ENCODE measurements at places on chromosomes 1 and 21.
A peak's percentile ranks its signal among the peaks of the same experiment; 100 is the strongest.

DNA sequence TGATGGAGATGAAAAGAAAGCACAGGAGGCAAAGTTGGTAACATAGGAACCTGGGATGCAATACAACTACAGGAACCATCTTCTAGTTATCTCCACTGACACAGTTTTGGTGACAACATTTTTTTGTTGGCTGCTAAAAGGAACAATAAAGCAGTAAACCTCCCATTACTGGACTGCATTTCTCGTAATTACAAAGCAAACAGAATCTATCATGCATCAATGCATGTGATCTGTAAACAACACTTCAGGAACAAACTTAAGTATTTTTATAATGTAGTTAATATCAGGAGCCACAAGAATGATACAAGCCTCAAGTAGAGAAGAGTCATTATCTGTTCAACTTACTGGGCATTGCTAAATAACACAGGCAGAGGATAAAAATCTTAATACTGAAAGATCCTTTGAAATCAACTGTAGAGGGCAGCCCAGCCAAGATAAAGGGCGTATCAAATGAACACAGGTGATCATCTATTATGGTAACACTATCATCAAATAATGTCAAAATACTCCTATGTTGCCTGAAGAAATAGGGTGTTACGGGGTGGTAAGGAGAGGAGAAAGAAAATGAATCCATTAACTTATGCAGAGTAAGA lies 193.3 kb downstream of the EIF4G3 start:
- no peak for DNase-seq

DNA sequence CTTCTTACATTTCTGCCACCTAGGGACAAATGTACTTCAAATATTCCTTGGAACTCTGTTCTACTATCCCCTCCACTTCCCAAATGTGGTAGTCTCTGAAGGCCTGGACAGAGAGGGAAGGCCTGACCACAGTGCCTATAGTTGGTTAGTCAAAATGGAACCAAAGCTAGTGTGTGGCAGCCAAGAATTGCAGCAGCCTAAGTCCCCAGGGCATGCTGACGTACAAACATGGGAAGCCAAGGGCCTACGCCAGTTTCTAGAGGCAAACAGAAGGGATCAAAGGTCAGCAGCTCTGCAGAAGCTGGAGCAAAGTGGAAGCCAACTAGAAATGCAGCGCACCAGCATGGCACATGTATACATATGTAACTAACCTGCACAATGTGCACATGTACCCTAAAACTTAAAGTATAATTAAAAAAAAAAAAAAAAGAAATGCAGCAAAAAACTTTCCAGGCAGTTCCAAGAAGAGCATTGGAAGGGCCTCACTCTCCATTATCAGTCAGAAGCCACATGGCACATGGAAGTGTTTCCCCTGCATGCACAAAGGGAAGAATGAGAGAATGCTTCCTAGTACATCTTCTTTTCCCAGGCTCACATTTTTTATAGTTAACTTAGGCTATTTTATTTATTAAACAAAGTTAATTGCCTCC lies 39.4 kb upstream of the GADD45A start:
- no peak for DNase-seq

- DNase-seq = no peak
Observed at GRCh38 chr1:182643699-182644098, 39.5 kb upstream of the RGS16 start.

DNA sequence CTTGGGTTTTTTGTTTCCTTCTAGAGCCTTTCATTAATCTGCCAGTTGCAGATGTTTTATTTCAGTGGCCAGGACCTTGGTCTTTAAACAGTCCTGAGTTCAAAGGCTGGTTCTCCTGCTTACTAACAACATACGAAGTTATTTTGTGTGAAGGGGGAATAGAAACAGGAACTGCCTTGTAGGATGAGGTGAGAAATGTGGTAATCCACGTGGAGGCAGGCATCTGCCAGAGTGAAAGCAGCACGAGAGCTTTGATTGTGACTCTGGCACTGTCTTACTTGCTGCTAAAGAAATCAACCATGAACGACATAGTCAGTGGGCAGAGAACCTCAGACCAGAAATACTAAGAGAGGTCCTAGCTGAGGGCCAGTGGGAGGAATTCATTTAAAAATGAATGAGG lies 30.4 kb downstream of the TMEM63A start:
- no peak for DNase-seq

- DNase-seq = peak; percentile 94
Observed at GRCh38 chr21:28538987-28539622, 453.6 kb downstream of the LTN1 start.

- no peak for DNase-seq
Observed at GRCh38 chr1:61238359-61238665, 156.0 kb downstream of the NFIA start.

DNA sequence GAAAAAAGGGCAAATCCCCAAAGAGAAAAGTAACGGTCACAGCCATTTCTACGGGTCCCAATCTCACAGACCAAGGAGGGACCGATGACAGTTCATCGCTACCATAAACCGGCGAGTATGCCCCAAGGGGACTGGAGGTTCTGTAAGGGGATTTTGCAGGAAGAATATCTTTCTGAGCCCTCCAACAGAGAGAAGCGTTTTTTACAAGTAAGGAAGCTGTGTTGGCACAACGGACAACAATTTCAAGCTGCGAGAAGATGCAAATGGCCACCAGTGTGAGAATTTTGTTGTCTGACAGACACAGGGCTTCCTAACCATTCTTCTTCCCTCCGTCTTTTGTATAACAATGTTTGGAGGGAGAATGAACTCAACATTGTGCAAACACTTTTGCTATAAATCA lies 1043.1 kb downstream of the ADGRL2 start:
- no peak for DNase-seq

DNA sequence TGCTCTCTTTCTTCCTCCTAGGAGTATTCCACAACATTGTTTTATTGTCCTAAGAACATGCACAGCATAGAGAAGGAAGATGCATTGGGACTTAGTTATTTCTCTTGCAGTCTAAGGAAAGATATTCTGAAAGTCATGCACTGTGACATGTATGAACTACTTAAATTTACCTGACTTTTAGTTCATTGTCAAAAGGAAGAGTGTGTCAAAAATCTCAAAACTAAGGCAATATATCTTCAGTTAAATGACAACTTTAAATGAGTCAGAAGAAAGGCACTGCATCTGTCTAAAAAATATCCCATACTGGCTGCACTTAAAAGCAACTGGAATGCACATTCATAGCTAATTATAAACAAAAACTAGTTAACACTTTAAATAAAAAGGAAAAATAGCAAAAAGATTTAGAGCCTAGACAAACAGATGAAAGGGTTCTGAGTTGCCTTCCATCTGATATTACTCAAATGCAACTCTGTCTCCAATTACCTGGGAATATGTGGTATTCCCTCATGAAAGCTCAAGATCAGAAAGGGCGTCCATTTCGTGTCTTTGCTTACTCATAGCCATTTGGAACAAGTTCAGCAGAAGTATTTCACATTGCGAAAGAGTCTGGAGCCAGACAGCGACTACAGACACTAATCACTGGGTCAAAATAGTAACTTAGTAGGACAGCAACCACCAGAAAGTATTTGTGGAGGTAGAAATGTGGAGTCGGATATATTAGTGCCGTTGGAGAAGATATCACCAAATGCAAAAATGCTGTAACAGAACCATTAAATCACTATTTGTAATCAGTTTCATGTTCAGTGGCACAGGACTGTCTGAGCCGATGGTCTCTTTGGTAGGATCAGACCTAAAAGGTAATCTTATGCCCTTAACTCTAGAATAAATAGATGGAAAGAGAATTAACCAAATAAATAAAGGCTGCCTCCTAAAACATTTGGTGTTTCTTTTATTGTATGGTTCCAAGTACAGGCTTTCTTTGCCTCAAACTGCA lies 225.7 kb downstream of the GREM2 start:
- DNase-seq = peak; percentile 98

DNA sequence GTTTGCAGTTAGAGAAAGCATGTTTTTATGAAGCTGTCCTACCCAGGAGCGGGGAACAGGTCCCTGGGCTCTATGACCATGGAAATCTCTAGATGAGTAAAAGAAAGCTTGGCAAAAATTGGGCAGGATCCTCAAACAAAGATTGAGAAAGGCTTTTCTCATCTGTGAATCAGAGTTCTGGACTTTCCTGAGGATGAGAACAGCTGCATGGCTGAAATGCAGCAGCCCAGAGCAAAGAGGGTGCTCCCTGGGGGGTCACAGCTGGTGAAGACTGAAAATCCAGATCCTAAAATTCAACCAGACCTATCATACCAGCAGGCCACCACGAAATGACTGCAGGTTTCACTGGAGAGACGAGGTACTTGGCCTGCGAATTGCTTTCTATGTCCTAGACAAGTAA lies 65.7 kb upstream of the APP start:
- DNase-seq = no peak

DNA sequence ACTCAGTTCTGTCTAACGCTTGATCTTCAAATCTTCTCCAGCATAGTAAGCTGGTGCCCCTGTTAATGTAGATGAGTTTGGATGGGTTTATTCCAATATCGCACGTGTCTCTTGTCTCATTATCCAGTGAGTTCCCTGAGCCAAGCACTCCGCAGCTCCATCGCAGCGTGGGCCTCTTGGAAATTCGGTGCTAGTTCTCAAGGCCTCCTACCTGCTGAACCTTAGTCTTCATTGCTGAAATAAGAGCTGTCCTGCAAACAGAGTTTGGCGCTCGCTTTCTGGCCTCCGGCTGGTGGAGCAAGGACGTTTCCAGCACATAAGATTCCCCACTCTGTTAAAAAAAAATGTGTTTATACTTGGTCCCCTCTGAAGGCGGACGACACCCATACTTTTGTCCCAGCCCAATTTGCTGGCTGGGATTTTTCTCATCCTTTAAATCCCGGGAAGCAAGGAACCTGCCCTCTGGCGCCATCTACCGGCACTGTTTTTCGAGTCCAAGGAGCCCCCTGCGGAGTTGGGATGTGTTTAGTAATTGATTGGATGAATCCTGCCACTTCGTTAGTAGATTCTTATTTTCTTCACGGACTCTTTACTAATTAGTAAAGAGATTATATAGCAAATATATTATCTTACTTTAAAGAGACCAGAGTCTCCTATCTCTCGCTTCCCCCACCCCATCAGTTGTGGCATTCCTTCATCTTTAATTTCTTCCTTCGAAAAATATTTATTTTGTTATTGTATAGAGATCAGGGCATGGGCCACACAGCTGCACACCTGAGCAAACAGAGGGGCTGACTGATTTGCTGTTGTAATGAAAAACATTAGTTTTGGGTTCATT lies 14.7 kb downstream of the JUN start:
- DNase-seq = peak; percentile 71

DNA sequence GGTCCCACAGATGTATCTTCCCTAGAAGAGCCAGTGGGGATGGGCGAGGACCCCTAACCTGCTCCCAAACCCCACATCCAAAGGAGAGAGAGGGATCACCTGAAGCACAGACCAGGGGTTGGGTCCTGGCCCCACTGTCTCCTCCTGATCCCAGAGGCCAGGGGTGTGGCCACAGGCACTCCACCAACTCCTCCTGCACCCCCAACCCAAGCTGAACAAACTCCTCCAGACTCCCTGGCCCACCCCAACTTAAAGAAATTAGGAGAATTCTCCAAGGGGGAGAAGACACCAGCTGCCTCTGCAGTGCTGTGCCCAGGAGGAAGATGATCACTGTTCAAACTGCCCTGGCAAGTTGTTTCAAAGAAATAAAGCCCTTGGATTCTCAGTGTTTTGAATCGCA lies 4.5 kb upstream of the PRAMEF12 start:
- no peak for DNase-seq

GRCh38 chr1:38486085-38486484 lies 373.5 kb downstream of the RRAGC start:
- DNase-seq = no peak

- no peak for DNase-seq
Observed at GRCh38 chr21:15301014-15301413, 236.2 kb upstream of the NRIP1 start.

GRCh38 chr1:214898161-214898560 lies 184.4 kb upstream of the KCNK2 start:
- no peak for DNase-seq

DNA sequence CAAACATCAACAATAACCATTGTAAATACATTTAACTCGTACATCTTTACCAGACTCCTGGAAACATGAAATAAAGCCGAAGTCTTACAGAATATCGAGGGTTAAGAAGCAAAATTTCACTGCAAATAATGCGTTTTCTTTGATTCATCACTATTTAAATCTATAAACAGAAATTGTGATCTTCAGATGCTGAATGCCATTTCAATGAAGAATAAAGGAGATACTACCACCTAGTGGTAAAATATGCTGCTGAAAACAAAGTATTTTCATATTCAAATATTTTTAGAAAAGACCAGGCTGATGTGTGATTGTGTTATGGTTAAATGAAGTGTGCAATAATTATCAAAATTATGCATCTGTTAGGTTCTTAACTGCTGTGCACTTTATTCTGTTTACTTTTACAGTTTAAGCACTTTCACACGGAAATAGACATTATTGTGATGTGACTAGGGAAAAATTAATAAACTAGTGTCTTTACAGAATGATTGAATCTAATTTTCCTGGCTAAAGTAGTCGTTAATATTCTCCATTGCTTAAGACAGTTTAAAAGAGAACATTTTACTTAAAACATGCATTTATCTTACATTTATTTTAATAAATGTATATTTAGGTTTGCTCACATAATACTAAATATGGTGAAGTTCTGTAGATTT lies 1093.1 kb downstream of the MRPL39 start:
- peak; percentile 0 for DNase-seq

DNA sequence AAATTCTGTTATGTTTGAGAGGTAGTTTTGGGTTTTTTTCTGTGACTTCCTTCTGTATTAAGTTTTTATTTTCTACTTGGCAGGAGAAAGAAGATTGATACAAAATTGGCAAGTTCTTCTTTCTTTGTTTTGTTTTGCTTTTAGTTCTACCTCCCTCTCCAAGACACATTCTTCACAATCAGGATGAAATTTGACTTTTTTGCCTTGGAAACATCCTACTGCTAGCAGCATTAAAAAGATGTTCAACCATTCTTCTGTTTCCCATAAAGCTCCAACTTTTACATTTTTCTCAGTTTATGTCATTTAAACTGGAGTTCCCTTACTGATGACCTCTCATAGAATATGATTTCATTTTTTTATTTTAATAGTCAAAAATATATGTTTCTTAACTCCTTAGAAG lies 234.8 kb downstream of the NCAM2 start:
- DNase-seq = no peak

DNA sequence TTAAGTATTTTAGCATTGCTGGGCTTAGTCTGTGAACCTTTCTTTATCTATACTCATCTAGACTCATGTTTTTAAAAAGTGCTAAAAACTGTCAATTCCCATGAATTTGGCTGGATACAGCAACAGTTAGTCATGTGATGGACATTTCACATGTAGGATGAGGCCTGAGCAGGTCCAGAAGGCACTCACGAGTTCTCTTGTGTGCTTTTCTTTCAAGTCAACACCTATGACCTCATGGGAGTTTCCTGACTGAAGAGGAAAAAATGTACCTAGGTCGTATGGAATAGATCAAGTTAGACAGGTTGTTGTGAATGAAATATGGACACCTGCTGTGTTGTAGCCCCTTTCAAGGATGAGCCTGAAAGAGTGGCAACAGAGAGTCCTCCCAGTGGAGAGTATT lies 394.2 kb downstream of the DUSP10 start:
- DNase-seq = no peak

- DNase-seq = peak; percentile 68
Observed at GRCh38 chr1:66996018-66996682, 57.8 kb downstream of the SLC35D1 start.

Measured in fibroblast of skin of right quadriceps (primary cell).